ENCODE measurements at places on chromosomes 16 and 17.
A peak's percentile ranks its signal among the peaks of the same experiment; 100 is the strongest.

- no peak for DNase-seq
Measured at GRCh38 chr17:1730326-1731193, 6.1 kb downstream of the WDR81 start.

GRCh38 chr16:17134586-17134985, 336.2 kb downstream of the XYLT1 start:
- no peak for DNase-seq

DNA sequence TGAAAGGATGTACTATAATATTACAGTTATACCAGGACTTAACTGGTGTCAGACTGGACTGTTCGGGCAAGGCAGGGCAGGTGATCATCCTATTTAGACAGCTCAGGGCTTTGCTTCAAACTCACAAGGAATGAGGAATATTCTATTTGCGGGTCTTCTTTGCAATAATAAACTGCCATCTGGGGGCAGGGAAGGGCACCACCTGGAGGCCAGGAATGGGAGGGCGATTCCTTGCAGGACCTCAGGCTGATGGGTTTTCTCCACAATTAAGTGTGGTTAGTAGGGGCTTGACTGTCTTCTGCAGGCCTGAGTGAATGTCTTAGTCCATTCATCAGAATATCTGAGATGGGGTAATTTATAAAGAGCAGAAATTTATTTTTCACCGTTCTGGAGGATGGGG, 424.1 kb downstream of the CA10 start:
- DNase-seq = no peak

DNA sequence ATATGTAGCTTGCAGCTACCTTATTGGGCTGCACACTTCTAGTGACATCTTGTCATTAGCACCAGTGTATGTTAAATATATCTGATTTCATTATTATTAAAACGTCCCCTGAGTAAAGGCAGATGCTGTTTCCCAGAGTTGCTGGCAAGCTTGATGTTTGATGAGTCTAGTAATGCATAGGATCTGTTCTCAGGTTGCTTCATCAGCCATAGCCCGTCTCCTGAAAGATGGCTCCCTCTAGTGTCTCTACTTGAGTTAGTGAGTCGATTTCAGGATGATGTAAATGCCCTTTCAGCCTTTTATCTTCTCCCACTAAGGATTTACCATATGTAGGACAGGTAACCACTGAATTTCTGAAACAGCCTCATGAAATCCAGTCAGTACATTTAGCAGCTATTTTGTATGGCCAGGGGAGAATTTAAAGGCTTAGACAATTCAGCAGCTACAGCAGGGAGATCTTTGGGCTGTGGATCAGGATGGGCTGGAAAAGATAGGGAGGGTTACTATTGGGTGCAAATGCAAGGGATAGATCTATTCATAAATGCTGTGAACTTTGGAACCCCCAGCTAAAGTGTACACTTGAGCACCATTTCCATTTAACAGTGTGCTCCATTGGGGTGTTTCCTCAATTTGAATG, 376.3 kb downstream of the CNTNAP4 start:
- no peak for DNase-seq

DNA sequence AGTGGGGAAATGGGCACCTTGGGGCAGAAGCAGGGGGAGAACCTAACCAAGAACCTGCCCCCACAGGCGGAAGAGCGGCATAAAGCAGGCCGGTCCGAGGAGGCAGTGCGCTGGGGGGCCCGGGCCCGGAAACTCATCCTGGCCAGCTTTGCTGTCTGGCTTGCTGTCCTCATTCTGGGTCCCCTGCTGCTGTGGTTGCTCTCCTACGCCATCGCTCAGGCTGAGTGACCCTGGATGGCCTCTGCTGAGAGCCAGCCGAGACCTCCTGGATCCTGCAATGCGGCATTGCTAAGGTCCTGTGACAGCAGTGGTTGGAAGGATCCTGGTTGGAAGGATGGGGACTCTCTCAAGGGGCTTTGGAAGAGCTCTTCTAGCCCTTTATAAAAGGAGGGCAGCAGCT, 4.5 kb upstream of the PHKG2 start:
- DNase-seq = no peak

- DNase-seq = no peak
Measured at GRCh38 chr16:25709213-25709612, 17.5 kb downstream of the HS3ST4 start.

- no peak for DNase-seq
Measured at GRCh38 chr16:85699628-85700027, 10.9 kb upstream of the GINS2 start.

- no peak for DNase-seq
Measured at GRCh38 chr17:80003969-80004368, 31.7 kb downstream of the TBC1D16 start.

- DNase-seq = no peak
Measured at GRCh38 chr16:4471869-4472268, 2.6 kb downstream of the NMRAL1 start.

DNA sequence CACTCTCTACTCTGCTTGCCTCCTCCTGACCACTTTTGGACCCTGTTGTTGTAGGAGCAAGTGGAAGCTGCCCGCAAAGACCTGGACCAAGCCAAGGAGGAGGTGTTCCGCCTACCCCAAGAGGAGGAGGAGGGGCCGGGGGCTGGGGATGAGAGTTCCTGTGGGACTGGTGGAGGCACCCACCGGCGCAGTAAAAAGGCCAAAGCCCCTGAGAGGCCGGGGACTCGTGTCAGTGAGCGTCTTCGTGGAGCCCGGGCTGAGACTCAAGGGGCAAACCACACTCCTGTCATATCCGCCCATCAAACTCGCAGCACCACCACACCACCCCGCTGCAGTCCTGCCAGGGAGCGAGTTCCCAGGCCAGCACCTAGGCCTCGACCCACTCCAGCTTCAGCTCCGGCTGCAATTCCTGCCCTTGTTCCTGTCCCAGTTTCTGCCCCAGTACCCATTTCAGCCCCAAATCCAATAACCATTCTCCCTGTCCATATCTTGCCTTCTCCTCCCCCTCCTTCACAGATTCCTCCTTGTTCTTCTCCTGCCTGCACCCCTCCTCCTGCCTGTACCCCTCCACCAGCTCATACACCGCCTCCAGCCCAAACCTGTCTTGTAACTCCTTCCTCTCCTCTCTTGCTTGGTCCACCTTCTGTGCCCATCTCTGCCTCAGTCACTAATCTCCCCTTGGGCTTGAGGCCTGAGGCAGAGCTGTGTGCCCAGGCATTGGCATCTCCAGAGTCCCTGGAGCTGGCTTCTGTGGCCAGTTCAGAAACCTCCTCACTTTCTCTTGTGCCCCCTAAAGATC, 11.0 kb upstream of the PHKG2 start:
- DNase-seq = no peak

GRCh38 chr17:83054518-83055125, 24.8 kb upstream of the METRNL start:
- DNase-seq = no peak

DNA sequence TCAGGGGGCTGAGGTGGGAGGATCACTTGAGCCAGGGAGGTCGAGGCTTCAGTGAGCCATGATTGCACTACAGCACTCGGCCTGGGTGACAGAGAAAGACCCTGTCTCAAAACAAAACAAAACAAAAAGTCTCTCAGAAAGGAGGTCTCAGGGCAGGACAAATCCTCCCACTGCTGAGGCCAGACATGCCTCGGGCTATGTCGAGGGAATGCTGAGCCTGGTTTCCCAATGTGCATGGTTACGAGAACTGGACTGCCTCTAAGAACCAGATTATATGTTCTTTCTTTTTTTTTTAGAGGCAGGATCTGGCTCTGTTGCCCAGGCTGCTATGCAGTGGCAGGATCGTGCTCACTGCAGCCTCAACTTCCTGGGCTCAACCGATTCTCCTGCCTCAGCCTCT, 27.6 kb downstream of the TRAP1 start:
- no peak for DNase-seq

DNA sequence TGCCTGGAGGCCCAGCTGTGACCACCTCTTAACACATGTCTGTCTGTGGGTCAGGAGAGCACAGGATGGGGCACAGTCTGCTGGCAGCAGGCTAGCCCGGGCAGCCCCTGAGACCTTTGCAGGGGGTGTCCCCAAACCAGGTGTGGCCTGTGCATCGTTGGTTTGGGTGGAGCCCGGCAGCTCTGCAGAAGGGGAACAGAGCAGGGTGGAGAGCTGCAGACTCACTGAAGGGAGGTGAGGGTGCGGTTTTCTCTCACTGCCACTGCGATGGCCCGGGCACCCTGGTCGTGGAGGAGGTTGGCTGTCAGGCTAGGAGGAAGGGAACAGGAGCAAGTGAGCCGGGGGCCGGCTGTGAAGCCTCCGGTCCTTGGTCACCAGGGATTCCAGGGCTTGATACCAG, 28.8 kb downstream of the NLRC3 start:
- DNase-seq = peak; percentile 23

DNA sequence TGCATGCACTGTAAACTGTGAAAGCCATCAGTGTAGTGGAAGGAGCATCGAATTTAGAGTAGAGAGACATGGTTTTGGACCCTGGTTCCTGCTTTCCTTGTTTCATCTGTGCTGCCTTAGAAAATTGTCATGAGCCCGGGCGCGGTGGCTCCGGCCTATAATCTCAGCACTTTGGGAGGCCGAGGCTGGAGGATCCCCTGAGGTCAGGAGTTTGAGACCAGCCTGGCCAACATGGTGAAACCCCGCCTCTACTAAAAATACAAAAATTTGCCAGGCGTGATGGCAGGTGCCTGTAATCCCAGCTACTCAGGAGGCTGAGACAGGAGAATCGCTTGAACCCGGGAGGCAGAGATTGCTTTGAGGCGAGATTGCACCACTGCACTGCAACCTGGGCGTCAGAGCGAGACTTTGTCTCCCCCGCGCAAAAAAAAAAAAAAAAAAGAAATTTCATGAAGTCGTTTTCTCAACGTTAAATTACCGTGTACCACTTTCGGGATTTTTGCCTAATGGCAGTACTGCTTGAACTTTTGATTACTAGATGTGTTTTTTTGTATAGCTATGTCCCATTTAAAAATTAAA, 912 bp downstream of the COQ7 start:
- no peak for DNase-seq

- no peak for DNase-seq
Measured at GRCh38 chr17:81371910-81372760, 23.1 kb upstream of the BAHCC1 start.

GRCh38 chr17:61595418-61596186, 4.6 kb upstream of the NACA2 start:
- DNase-seq = no peak

- DNase-seq = no peak
Measured at GRCh38 chr16:30710971-30711370, 12.0 kb downstream of the SRCAP start.

GRCh38 chr17:58110012-58110411, 26.8 kb downstream of the DYNLL2 start:
- no peak for DNase-seq

DNA sequence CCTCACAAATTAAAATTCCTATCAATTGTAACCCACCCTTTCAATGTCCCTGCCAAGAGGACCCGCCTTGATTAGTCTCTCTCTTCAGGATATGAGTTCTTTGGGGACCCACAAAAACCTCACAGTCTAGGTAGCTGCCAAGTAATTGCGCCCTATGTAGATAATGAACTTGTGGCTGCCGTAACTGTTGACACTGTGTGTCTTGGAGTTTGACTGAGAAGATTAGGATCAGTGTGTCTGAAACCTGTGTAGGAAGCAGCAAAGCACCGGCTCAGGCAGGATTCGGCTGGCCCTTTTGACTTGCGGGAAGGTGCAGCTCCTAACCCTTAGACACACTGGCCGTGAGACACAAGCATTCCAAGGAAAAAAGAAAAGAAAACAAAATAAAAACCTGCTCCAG, 17.8 kb upstream of the SLC6A4 start:
- no peak for DNase-seq

GRCh38 chr17:45313996-45314740, 2.7 kb downstream of the MAP3K14 start:
- DNase-seq = no peak

- DNase-seq = no peak
Measured at GRCh38 chr16:10967986-10968385, 23.6 kb downstream of the CLEC16A start.

- no peak for DNase-seq
Measured at GRCh38 chr17:81159611-81160265, 5.6 kb upstream of the PVALEF start.

DNA sequence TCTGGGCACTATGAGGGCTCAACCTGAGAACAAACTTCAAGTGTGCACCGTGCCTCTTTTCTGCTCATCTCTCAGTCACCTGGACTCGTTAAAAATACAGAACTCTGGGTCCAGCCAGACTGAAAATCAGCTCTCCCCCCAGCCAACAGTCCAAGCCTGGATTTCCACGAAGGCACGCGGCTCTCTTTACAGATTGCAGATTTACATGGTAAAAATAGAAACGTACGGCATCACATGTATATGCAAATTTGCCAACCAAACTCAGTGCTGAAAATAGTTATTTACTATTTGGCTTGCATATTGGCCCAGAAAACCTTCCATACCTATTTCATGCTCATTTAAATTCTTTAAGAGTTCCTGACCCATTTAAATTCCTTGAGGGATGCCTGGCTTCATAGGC, 315.8 kb downstream of the MAF start:
- no peak for DNase-seq

GRCh38 chr17:17379197-17379991, 76.2 kb downstream of the NT5M start:
- DNase-seq = no peak

DNA sequence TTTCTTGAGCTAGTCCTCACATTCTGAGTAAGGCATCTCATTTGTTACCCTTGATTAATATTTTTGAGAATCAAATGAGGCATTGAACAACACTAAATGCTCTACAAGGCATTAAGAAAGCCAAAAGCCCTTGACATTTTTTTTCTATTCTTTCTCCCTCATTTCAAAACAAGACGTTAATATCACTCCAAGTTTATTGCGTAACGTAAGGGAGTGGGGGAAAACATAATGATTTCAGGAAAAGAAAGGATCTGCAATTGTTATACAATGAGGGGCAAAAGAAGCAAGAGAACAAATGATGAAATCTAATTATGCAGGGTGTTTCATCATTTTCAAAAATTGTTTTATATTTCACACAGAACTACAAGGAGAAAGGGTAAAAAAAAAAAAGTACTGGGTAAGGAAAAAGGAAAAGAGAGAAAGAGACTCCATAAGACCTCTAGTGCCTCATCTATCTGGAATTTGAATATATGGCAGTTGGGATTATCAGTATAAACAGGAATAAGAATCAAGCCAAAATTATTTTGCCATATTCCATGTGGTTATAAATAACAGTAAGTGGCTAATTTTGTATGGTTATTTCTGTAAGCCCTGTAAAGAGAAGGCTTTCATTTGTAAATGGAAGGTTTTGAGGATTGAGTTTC, 163.0 kb downstream of the ABCA8 start:
- no peak for DNase-seq

Measured in CD4-positive, alpha-beta T cell treated with Interferon alpha-2 for 1 hour (primary cell).